ENCODE measurements at places on chromosomes 4 and X.

- DNase-seq = no peak
Measured at GRCh38 chr4:4606321-4606720, 64.5 kb upstream of the STX18 start.

DNA sequence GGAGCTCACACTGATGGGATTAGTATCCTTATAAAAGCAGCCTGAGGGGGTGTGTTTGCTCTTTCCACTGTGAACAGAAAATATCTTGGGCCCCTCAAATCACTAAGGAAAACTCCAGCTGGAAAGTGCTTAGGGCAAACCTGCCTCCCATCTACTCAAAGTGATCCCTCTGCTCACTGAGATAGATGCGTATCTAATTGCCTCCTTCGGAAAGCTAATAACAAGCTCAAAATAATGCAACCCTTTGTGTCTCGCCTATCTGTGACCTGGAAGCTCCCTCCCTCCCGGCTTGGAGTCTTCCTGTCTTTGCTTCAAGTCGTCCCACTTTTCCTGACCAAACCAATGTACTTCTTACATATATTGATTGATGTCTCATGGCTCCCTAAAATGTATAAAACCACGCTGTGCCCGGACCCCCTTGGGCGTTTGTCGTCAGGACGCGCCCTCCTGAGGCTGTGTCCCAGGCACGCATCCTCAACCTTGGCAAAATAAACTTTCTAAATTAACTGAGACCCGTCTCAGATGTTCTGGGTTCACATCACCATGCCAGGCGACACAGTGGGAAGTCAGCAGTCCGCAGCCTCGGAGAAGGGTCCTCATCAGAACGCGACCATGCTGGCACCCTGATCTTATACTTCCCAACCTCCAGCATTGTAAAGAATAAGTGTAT is 34.1 kb upstream of the SORCS2 start:
- DNase-seq = no peak

- DNase-seq = no peak
Measured at GRCh38 chrX:148610328-148610698, 109.9 kb downstream of the AFF2 start.

GRCh38 chrX:107654872-107655761 is 26.8 kb downstream of the PRPS1 start:
- DNase-seq = peak; percentile 49

DNA sequence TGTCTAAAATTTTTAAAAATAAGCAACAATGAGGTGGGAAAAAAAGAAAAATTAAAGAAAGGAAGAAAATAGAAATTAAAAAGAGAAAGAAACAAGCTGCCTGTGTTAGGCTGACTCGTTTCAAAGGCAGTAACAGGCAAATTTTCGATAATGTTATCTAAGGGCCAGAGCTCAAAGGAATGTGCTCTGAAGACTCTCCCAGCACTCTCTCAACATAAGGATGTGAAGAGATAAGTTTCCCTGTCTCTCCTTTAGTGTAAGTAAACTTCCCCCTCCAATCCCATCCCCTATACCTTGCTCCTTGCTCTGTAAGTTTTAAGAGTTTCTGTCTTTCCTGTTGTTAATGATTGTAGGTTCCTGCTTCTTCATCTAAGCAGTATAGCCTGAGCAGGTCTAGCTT is 172.8 kb downstream of the TEX13C start:
- no peak for DNase-seq

GRCh38 chr4:8558080-8558960 is 21.9 kb upstream of the GPR78 start:
- no peak for DNase-seq

GRCh38 chr4:131488772-131489171 is 1660.3 kb upstream of the PCDH10 start:
- DNase-seq = no peak

DNA sequence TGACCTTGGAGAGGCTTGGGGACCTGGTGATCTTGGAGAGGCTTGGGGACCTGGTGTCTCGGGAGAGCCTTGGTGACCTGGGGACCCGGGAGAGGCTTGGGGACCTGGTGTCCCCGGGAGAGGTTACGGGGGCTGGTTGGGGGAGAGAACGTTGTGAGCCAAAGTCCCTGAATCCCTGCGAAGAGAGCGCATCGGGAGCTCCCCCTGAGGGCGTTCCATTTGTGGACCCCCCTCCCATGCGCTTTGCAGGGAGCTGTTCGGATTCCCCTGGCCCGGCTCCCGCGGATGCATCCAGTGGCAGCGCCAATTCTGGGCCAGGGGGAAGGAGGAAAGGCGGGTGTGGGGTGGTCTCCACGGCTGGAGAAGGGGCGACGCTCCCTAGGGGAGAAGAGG is 13.3 kb downstream of the SHOX start:
- DNase-seq = no peak

DNA sequence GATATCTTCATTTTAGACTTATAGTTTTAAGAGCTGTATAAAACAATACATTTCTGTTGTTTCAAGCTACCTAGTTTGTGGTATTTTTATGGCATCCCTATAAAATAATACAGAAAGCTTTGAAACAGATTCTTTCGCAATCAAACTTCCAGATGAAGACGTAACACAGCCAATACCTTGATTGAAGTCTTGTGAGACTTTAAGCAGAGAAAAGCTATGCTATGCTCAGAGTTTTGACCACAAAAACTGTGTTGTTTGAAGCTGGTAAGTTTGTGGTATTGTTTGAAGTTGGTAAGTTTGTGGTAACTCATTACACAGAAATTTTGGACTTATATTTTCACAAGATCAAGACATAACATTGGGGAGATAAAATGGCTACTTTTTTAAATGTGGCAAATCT is 201.8 kb upstream of the UGT8 start:
- no peak for DNase-seq

DNA sequence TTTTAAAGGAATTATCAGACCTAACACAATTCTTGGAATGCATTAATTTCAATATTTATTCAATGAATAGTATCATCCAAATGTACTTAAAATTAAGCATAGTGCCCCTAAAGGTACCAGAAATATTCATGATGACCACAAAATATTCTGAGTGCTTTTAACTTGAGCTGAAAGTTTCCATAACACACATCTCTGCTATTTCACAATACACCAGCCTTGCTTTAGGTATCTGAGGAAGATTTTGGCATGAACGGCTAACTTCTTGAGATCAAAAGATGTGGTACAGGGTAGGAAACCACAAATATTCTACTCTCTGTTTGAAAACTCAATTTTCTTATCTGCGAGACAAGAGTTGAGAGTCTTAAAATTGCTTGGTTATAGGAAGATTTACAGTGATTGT is 538.3 kb upstream of the PCDH7 start:
- DNase-seq = no peak

DNA sequence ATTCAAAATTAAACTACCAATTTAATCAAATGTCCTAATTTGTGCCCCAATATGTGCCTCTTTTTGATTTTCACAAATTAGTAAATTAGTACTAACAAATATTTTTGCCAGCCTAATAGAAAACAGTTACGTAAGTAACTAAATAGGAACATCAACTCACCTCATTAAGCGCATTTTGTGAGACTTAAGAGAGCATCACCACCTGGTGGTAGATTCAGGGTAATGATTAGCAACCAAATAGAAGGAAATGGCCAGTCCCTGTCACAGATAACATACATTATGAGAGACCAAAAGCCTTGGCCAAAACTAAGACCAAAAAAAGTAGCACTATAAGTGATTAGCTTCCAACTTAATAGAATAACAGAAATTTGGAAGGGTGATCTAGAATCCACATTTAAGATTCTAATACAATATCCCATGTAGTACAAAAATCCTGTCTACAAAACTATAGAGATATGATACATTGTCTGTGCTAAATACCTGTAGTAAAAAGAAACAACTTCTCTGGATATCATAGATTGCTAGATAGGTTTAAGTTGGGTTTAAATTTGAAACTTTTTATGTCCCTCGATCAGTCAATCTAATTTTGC is 46.7 kb downstream of the C4orf46 start:
- no peak for DNase-seq

DNA sequence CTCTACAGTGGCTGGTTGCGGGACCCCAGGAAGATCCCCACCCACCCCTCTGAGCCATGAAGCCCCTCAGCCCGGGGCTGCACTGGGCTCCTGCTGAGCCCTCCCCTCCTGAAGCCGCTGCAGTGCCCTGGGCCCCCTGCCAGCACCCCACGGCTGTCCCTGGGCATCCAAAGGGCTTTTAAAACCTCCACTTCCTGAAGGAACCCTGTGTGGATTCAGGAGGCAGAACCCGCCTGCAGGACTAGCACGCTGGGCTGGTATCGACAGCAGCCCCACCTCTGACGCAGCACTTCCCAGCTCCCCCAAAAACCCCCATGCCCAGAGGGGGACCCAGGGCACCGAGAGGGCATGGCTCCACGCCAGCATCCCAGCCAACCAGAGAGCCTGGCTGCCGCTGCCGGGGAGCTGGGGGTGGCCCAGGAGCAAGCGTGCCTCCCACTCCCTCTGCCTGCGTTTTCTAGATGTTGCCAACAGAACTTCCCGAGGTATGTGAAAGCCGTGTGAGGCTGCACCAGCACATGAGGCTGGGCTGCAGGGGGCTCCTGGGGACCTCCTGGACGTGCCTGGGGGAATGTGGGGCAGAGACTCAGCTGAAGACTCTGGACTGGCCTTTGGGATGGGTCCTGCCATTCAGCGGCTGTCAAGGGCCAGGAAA is 6.3 kb downstream of the MXD4 start:
- no peak for DNase-seq

DNA sequence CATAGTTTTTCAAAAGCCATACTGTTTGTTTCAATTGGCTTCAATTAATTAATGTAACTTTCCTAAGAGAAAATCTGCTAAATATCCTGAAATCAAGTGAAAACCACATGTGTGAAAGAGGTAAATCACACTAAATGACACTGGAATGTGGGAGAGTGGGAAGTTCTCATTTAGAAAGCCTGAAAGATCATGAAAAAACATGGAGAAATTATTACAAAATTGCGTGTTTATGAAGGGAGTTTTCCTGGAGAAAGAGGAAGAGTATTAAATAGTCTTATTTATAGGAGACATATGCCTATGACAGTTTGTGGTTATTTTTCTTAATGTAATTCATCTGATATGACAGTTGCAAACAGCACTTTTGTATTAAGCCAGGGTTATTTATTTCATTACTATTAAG is 183.7 kb downstream of the DKK2 start:
- DNase-seq = no peak

- DNase-seq = no peak
Measured at GRCh38 chr4:55172694-55173287, 47.4 kb upstream of the KDR start.

- no peak for DNase-seq
Measured at GRCh38 chr4:82599336-82599735, 37.5 kb upstream of the TMEM150C start.

GRCh38 chr4:75741027-75741426 is 16.6 kb downstream of the USO1 start:
- no peak for DNase-seq

DNA sequence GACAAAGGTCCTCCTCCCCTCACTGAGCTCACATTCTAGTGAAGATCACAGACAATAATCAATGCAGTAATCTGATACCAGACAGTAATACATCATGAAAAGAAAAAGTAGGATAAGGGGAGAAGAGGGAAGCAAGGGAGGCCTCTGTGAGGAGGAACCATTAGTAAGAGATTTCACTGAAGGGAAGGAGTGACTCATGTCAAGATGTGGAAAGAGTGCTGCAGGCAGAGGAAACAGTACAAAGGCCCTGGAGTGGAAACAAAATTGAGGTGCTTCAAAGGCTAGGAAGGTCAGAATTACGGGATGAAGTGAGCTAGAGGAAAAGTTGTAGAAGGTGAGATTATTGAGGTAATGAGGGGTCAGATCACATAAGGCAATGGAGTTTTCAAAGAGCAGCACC is 38.1 kb downstream of the LAMTOR3 start:
- DNase-seq = no peak

DNA sequence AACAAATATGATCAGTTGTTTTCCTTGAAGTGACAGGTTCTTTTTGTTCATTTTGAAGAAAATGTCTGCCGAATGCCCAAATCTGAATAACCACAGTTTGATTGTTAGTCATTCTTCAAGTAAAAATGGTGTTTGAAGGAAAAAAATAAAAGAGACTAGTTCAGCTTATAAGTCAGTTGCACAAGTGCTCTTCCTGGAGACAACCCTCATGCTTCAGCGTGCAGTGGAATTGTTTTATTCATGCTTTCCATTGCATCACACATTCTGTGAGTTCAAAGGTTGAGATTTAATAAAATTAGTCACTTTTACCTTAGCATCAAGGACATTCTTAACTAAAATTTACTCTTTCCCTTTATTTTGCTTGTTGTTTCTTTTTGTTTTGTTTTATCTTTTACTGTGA is 404.9 kb downstream of the ZNF674 start:
- no peak for DNase-seq

- no peak for DNase-seq
Measured at GRCh38 chr4:82900066-82900410, 497 bp upstream of the THAP9 start.

GRCh38 chr4:109690690-109691410 is 12.4 kb downstream of the CASP6 start:
- no peak for DNase-seq

GRCh38 chrX:87580862-87581261 is 63.3 kb downstream of the KLHL4 start:
- DNase-seq = no peak

GRCh38 chrX:9614016-9614415 is 149.2 kb downstream of the TBL1X start:
- DNase-seq = no peak

DNA sequence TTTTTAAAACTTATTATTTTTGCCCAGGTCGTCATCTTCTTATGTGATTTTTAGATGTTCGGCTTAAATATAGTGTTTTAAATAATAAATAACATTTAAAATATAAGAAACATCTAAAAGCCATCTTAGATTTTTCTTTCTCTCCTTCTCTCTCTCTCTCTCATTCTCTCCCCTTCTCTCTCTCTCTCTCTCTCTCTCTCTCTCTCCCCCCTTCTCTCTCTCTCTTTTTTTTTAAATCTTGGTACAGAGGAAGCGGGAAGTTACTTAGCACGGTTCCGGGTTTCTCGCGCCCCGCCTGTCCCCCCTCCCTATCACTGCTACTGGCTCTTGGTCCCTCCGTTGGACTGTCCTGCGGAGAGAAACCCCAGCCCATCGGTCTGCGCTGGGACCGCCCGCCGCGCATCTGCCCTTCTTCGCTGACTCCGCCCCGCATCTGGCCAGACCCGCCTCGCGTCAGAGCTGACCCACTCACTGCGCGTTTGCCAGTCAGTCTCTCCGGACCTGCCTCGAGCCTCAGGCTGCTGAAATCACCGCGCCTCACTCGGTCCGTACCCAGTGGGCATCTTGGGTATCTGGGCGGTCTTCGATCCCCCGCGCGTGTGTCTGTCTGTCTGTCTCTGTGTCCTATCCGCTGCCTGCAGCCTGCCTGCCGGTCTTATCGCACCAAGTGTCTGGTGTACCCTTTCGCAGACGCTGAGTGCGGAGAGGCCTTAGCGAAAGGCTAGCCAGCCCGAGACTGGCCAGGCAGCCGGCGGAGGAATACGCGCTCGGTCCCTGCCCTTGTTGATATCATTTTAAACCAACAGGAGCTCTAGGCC is at the start of gene PABPC5:
TSS of gene PABPC5 (plus strand) at position 489 of the 818 bp plus-strand sequence. CDS start 739 bp downstream, outside the sequence.
- DNase-seq = no peak

GRCh38 chr4:137994853-137995252 is 247.3 kb downstream of the SLC7A11 start:
- no peak for DNase-seq

GRCh38 chr4:163165217-163166017 is 1.3 kb downstream of the NAF1 start:
- DNase-seq = no peak

- DNase-seq = no peak
Measured at GRCh38 chr4:161188578-161188977, 975.2 kb downstream of the FSTL5 start.

GRCh38 chr4:77188498-77189220 is 31.7 kb downstream of the CCNG2 start:
- DNase-seq = no peak
